ENCODE measurements at places on chromosomes 1 and 21. TPM values are rescaled to one million over a fixed set of nuclear protein-coding genes. Genes with fewer than 3 reads are reported as not detected.

L1TD1 gene
- total RNA-seq, result not detected

NBPF4 gene
- total RNA-seq, result not detected

TEX38 gene
- total RNA-seq, result not detected

PRRX1 gene
- total RNA-seq, result 55.1 TPM

NIBAN1 gene
- total RNA-seq, result 198 TPM

S100A5 gene
- total RNA-seq, result not detected

CYP4Z1 gene
- not detected for total RNA-seq

AMPD1 gene
- total RNA-seq, result not detected

MORN1 gene
- total RNA-seq, result 3.8 TPM

DNA sequence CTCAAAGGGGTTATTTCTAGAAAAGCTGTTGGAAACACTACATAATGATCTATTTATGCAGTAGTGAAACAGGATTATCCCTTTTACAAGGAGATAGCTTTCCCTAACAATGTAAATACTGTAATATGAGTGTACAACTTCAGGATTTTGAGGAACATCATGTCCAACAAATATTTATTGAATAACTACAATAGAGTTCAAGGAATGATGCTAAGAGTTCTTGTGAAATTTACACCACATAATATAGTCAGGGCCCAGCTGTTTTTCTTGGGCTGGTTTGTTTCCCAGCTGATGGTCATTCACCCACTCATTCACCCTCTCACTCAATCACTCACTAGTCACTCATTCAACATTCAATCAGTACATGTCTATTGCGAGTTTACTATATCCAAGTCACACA, 12.3 kb upstream of the LYPLAL1 start:
- no peaks in the 10 kb centered on the region for H3K36me3 ChIP-seq
- no peak for DNase-seq
- no peaks in the 10 kb centered on the region for H3K27me3 ChIP-seq
- no peak overlapping the region for H3K4me3 ChIP-seq

- no peaks in the 10 kb centered on the region for H3K27me3 ChIP-seq
- H3K4me1 ChIP-seq, result no peaks in the 10 kb centered on the region
- no peak overlapping the region for H3K27ac ChIP-seq
- H3K4me3 ChIP-seq, result no peak overlapping the region
- DNase-seq, result no peak
- no peaks in the 10 kb centered on the region for H3K36me3 ChIP-seq
Measured at GRCh38 chr1:48492392-48492791, 20.4 kb upstream of the SPATA6 start.

GRCh38 chr21:42616446-42616845, 37.0 kb upstream of the PDE9A start:
- no peaks in the 10 kb centered on the region for H3K27me3 ChIP-seq
- H3K4me1 ChIP-seq, result no peaks in the 10 kb centered on the region
- H3K4me3 ChIP-seq, result no peak overlapping the region
- DNase-seq, result no peak
- H3K27ac ChIP-seq, result no peak overlapping the region

DNA sequence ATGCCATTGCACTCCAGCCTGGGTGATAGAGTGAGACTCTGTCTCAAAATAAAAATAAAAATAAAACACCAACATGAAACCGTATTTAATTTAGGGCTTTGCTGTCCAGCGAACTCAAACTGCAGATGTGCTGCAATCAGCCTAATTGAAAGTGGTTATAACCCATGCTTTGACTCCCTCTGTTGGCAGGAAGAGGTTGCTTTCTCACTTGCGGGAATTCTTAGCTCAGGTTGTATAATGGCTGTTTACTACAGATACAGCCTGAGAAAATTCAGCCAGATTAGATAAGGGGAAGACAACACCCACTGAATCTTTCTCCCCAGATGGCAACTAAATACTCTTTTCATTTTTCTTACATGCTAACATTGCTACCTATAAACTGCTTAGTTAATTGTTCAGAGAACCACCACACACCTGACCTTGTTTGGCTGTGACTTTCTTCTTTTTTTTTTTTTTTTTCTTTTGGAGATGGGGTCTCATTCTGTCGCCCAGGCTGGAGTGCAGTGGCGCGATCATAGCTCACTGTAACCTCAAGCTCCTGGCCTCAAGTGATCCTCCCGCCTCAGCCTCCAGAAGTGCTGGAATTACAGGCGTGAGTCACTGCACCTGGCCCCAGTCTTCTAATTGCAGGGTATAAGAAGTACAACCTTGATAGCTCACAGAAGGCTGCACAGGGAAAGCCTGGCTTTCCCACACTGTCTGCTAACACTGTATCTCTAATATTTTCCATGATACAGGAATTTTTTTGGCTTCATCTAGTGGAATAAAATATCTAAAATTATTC, 34.6 kb downstream of the DNTTIP2 start:
- H3K36me3 ChIP-seq, result peaks cover 5% of the 10 kb centered on the region
- no peaks in the 10 kb centered on the region for H3K4me1 ChIP-seq
- no peaks in the 10 kb centered on the region for H3K27me3 ChIP-seq
- no peak for DNase-seq
- no peak overlapping the region for H3K4me3 ChIP-seq

DNA sequence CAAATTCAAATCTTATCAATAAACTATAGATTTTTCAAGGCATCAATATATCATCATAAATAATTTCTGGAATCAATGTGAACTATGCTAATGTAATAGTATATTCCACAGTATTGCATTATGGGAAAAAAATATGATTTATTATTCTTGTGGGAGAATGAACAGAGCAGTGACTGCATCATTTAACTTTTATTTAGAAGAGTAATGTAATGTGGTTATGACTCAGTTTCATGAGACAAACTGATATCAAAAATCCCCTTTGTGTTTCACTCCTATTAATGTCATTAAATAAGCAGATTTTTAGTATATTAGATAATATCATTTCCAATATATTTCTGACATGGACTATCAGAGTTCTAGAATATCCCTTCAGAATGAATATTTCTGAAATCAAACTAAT, 187.6 kb downstream of the LRRC40 start:
- no peak overlapping the region for H3K27ac ChIP-seq
- H3K4me3 ChIP-seq, result no peak overlapping the region
- no peaks in the 10 kb centered on the region for H3K36me3 ChIP-seq
- H3K27me3 ChIP-seq, result no peaks in the 10 kb centered on the region
- no peaks in the 10 kb centered on the region for H3K4me1 ChIP-seq
- no peak for DNase-seq

DNA sequence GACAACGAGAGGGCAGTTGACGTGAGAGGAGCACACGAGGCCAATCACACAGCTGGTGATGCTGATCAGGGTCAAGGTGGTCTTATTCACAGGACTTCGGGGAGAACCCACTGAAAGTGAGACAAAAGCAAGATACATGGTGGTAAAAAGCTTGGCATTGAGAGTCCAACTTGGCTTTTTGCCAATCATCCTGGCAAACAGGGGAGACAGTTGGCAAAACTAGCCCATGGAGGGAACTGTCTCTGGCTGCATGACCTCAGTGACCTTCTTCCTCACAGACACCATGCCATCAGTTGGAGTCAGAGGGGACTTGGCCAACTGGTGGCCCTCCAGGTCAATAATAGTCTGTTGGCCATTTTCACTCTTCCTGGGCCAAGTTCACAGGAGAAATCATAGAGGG, 139.9 kb downstream of the ASTN1 start:
- no peaks in the 10 kb centered on the region for H3K36me3 ChIP-seq
- no peak overlapping the region for H3K27ac ChIP-seq
- H3K27me3 ChIP-seq, result no peaks in the 10 kb centered on the region
- H3K4me3 ChIP-seq, result no peak overlapping the region

DNA sequence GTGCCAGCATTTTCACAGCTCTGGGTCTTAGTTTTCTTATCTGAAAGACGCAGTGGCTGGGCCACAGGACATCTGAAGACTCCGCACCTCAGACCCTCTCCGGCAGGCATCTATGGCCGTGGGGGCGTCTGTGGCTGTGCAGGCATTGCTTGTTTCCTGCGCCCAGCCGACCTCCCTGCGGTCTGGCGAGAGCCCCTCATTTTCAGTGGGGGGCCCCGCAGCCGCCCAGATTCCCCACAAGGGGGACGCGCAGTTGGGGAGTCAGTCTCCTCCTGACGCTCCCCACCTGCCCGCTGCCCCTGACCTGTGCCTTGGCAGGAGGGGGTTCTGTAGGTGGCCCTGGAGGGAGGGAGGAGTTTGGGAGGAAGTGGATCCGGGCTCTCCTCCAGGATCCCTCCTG, 3.5 kb upstream of the TFF1 start:
- no peak for DNase-seq
- no peaks in the 10 kb centered on the region for H3K36me3 ChIP-seq
- no peak overlapping the region for H3K27ac ChIP-seq
- no peaks in the 10 kb centered on the region for H3K4me1 ChIP-seq
- H3K4me3 ChIP-seq, result no peak overlapping the region

DNA sequence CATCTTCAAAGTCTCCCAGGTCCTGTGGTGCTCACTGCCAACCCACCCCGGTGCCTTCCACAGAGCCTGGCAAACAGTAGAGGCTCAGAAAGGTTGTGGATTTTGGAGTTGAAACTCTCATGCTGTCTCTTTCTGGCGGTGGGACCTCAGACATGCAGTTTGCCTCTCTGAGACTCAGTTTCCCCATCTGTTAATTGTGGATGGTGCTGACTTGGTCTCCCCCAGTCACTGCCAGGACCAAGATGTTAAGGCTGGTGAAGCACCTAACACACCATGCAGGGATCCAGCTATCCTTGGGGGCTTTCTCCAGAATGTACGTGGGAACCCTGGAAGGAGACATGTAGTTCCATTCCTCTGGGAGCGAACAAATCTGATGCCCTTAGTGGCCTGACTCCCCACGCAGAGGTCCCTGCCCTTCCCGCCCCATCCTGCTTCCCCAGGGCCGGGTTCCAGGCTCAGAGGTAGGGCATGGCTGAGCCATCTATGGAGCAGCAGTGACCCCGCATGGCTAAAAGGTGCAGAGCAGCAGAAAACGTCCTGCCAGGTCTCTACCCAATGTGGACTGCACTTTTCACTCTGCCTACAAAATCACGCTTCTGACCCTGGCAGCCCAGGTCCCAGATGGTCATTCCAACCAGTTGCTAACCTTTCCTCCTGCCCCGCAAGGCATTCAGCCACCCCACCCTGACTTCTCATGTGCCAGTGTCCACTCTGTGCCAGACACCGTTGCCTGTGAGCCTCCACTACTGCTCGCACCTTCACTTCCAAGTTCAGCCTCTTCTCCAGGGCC, 9.2 kb upstream of the TTC22 start:
- H3K4me1 ChIP-seq, result no peaks in the 10 kb centered on the region
- no peak overlapping the region for H3K27ac ChIP-seq
- H3K4me3 ChIP-seq, result no peak overlapping the region
- no peaks in the 10 kb centered on the region for H3K36me3 ChIP-seq

GRCh38 chr1:247077876-247078257, 744 bp downstream of the ZNF670 start:
- H3K27me3 ChIP-seq, result no peaks in the 10 kb centered on the region
- peak overlapping the region; percentile 91 for H3K4me3 ChIP-seq
- H3K27ac ChIP-seq, result peak overlapping the region; percentile 57
- DNase-seq, result no peak
- peaks cover 18% of the 10 kb centered on the region for H3K4me1 ChIP-seq

DNA sequence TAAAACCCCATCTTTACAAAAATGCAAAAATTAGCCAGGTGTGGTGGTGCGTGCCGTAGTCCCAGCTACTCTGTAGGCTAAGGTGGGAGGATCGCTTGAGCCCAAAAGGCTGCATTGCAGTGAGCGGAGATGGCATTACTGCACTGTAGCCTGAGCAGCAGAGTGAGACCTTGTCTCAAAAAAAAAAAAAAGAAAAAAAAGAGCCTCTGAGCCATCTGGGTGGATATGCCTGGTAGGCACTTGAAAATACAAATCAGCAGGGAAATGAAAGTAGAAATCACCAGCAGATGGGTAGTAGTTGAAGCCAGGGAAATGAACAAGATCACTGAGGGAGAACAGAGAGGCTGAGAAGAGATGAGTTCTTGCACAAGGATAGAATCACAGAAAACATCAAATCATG, 131.0 kb upstream of the HMCN1 start:
- H3K27ac ChIP-seq, result no peak overlapping the region
- no peaks in the 10 kb centered on the region for H3K27me3 ChIP-seq
- peaks cover 6% of the 10 kb centered on the region for H3K4me1 ChIP-seq
- H3K4me3 ChIP-seq, result no peak overlapping the region

DNA sequence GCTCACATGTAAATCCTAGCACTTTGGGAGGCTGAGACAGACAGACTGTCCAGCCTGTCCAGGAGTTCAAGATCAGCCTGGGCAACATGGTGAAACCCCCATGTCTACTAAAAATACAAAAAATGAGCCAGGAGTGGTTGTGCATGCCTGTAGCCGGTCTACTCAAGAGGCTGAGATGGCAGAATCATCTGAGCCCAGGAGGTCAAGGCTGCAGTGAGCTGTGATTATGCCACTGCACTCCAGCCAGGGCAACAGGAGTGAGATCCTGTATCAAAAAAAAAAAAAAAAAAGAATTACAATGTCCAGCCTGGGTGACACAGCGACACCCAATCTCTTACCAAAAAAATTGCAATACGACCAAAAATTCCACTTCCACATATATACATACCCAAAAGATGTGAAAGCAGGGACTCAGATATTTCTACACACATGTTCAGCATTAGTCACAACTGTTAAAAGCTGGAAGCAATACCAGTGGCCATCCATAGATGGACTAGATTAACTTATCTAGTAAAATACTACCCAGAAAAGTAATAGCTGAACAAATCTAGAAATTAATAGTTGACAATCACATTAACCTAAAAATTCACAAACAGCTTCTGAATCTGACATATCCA, 49.2 kb downstream of the ASH1L start:
- H3K36me3 ChIP-seq, result no peaks in the 10 kb centered on the region
- no peaks in the 10 kb centered on the region for H3K27me3 ChIP-seq
- H3K27ac ChIP-seq, result no peak overlapping the region

DNA sequence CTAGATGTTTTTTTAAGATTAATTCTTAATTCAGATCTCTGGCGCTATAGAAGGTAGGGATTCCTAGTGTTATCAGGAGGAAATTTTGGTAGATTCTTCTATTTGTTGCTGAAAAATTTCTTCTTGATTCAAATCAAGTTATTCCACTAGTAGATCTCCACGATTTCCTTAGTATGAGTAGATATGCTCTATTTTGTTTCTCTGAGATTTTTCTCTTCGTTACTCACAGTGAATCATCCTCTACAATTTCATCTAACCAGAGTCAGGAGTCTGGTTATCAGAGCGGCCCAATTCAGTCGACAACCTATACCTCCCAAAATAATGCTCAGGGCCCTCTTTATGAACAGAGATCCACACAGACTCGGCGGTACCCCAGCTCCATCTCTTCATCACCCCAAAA, 18.8 kb upstream of the HAX1 start:
- no peaks in the 10 kb centered on the region for H3K27me3 ChIP-seq
- peaks cover 100% of the 10 kb centered on the region for H3K36me3 ChIP-seq
- no peak overlapping the region for H3K27ac ChIP-seq
- no peaks in the 10 kb centered on the region for H3K4me1 ChIP-seq

Measured in right atrium auricular region (tissue), 2 donors.